ENCODE measurements at places on chromosomes 5 and 9.

GRCh38 chr5:8727396-8727795 is 818.5 kb downstream of the SEMA5A start:
- DNase-seq = no peak

DNA sequence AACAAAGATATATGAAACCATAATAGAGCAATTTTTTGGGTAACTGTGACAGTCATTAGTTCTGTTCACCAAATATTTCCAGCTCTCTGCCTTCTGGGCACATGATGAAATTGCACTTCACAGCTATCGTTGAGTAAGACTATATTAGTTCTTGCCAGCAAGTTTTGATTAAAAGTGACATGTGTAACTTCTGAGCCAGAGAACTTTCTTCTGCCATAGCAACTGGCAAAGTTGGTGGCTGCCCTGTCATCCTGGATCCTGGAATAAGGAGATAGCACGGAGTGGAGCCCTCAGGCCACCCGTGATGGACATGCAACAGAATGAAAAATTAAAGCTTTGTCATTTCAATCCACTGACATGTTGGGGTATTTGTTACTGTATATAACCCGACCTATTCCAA is 194.4 kb upstream of the VCAN start:
- DNase-seq = no peak

- peak; percentile 15 for DNase-seq
Measured at GRCh38 chr9:93128011-93128714, 5.9 kb downstream of the NINJ1 start.

- no peak for DNase-seq
Measured at GRCh38 chr5:6615034-6615815, 17.6 kb downstream of the NSUN2 start.

DNA sequence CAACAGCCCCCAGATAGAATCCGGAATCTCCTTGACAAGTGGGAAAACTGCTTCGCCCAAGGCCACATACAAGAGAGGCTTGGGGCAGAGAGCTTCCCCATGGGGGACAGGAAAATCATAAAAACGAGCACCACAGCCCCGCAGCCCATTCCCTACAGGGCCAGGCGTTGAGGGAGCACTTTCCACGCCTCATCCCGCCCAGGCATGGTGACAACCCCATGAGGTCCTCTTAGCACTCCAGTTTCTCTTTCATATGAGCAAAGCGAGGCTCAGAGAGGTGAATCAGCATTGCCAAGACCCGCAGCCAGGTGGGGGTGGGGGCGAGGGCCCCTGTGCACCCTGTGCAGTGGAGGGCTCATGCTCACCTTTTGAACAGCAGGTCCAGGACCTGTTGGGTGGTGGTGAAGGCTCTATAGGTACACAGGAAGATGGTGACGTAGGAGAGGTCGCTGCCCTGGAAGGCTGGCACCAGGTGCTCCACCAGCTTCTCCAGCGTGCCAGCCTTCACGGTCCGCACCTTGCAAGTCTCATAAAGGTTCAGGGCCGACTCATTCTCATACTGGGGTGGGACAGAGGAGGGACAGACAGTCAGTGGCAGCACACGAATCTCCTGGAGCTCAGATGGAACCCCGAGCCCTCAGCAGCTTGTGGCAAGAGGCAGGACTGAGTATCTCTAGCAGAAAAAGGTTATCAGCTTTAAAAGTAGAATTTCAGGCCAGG is 10.9 kb downstream of the RALGDS start:
- DNase-seq = no peak

GRCh38 chr5:159091596-159092331 is 8.0 kb downstream of the EBF1 start:
- no peak for DNase-seq

GRCh38 chr9:110429453-110429852 is 91.8 kb upstream of the TXNDC8 start:
- DNase-seq = no peak

- DNase-seq = no peak
Measured at GRCh38 chr5:11324521-11325289, 563.7 kb upstream of the DAP start.

- no peak for DNase-seq
Measured at GRCh38 chr9:124038790-124039633, 27.4 kb downstream of the LHX2 start.

DNA sequence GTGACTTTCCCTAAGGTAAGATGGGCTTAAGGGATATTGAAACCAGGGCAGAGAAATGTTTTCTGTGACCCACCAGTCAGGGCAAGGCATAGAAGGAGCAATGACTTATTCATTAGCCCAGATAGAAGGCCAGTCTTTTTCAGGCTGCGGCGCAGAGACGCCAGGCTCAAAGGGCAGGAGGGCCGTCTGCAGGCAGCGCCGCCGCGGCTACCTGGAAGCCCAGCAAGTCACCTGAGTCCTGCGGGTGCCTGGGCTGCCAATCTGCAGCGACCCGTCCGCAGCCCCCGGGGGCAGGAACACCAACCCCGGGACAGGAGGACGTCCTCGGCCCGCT is 322 bp upstream of the SH3GL2 start:
- DNase-seq = no peak

DNA sequence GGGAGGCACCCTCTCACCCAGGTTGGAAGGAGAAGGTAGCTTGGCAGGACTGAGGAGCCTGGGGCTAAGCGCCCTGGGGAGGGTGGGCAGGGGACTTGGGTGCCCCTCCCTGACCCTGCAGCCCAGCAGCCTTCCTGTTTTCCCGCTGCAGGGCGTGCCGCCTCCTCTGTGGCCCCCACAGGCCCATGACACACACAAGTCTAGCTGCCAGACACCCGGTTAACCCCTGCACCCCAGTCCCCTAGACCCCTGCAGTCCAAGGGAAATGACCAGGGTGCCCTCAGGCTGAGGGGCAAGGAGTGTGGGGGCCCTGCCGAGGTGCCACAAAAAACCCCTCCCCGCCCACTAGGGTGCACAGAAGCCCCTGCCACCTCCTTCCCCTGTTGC is 33.0 kb downstream of the GOLGA2 start:
- peak; percentile 59 for DNase-seq

DNA sequence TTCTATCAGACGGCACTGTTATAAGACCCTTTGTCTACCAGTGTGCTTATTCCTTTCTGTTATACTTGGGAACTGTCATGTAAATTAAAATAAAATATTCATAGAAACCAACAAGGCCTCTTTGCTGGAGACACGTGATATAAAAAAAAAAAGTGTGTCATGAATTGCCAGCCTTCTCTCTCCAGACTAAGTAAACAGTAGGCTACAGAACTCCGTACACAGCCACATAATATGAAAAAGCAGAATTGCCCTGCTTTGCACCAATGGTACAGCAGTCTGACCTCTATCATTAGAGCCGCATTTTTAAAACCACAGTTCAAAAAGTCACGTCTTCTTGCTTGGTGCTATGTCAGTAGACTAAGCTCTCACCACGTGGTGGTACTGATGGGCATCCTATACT is 231.3 kb downstream of the SEMA5A start:
- DNase-seq = no peak

DNA sequence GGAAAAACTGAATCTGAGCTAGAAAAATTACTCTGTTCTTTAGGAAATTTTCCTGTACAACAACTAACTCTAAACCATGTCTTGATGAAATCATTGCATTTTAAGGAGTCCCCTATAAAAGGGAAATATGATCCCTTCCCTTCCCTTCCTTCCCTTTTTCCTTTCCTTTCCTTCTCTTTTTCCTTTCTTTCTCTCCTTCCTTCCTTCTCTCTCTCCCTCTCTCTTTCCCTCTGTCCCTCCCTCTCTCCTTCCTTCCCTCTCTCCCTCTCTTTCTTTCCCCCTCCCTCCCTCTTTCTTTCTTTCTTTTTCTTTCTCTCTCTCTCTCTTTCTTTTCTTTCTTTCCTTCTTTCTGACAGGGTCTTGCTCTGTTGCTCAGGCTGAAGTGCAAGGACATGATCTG is 42.2 kb upstream of the MYO10 start:
- DNase-seq = no peak

GRCh38 chr5:44275908-44276307 is 113.3 kb downstream of the FGF10 start:
- DNase-seq = no peak

DNA sequence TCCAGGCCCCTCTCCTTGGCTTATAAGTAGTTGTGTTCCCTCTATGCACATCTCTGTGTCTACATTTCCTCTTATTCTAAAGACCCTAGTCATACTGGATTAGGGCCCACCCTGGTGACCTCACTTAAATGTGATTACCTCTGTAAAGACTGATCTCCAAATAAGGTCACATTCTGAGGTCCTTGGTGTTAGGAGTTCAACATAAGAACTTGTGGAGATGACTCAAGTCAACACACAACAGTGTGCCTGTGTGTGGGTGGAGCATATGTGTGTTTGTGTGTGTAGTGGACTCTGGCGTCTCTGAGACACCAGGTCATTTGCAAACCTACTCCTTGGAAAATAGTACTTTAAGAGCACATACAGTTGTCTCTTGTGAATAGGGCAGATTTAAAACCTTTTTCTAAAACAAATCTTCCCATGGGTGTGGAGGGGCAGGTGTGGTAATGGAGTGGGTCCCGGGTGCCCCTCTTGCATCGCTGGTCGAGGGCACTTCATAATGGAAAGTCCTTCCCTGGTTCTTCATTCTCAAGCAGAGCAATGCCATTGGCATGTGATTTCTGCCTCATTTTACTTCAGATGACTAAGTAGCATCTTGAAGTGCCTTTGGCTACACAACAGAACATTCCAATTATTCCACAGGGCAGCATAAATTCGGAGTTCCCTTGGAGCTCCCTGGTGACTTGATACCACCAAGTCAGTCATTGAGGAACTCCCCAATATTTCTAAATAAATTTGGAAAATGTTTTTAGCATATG is 84.4 kb downstream of the C9orf152 start:
- no peak for DNase-seq

- DNase-seq = no peak
Measured at GRCh38 chr5:179780362-179780761, 13.4 kb upstream of the LTC4S start.

- DNase-seq = no peak
Measured at GRCh38 chr5:158746979-158747378, 352.7 kb downstream of the EBF1 start.

GRCh38 chr9:111917980-111918379 is 21.4 kb downstream of the UGCG start:
- no peak for DNase-seq

- DNase-seq = no peak
Measured at GRCh38 chr5:180326989-180327565, 26.1 kb downstream of the GFPT2 start.

DNA sequence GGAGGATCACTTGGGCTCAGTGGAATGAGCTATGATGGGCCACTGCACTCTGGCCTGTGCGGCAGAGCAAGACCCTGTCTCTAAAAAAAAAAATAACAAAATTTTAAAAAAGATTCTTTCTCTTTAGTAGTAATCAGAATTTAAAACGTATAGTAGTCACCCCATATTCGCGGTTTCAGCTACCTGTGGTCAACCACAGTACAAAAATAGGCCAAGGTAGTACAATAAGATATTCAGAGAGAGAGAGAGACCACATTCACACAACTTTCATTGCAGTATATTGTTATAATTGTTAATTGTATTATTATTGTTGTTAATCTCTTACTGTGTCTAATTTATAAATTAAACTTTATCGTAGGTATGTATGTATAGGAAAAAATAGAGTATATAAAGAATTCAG is 18.7 kb downstream of the INIP start:
- DNase-seq = no peak

- no peak for DNase-seq
Measured at GRCh38 chr5:130137681-130138080, 233.4 kb downstream of the CHSY3 start.

DNA sequence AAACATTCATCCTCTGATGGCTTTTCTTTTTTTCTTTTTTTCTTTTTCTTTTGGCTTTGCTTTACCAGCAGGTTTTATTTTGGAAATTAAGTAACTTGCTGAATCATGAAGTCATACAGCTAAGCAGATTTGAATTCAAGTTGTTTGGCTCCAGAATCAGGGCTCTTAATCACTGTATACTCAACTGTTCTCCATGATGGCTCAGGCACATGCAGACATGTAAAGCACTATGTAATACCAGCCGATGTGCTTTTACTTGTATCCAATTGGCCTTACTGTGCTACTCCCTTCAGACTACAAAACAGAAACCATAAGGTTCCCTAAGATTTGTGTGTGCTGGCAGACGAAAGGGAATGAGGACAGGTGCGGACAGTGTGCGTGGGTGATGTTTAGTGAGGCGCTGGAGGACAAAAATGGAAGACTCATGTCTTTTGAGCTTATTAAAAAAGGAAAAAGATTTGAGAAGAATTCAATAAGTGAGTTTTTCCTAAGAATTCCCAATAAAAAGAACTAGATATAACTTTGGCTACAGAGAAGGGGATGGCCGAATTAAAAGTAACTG is 44.7 kb upstream of the OTP start:
- no peak for DNase-seq

DNA sequence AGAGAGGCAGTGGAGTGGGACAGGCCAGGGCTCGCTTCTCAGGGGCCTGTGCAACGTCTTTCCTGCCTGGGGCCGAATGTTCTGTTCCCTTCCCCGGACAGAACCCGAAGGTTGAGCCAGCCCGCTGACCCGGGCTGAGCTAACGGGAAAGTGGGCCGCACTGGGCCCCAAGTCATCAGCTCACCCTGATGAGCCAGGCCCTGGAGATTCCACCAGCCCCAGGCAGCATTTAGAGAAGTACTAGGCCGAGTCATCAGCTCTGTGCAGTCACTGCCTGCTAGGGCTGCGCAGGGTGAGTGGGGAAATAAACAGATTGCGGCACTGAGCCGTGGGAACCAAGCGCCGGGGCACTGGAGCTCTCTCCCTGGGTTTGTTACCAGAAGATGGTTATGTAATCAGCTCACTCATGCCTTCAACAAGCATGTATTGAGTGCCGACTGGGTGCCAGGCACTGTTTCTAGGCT is 29.1 kb upstream of the DUSP1 start:
- DNase-seq = peak; percentile 64
